CD8-positive, alpha-beta T cell (primary cell): ENCODE measurements at places on chromosomes 13 and 19. TPM values are rescaled to one million over a fixed set of nuclear protein-coding genes. Genes with fewer than 3 reads are reported as not detected.

GRCh38 chr13:65112531-65112941 lies 2117.6 kb downstream of the PCDH9 start:
- DNase-seq = no peak

DNA sequence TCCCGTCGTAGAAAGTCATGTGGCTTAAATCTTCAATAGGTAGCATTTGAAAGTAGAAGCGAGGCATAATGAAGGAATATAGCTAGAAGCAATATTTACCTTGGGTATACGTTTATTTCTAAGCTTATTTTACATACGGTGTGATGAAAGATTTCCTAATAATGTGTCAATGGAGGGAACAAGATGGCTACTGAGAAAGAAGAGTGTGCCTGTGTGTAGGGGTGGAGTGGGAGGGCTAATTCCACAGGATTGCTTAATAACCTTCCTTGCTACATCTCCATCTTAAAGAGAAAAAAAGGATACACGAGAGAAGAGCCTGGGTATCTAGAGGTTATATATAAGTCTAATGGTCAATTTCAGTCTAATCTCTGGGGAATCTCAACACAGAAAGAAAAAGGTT lies 2.0 kb downstream of the SPART start:
- no peak for DNase-seq

GRCh38 chr19:46241626-46242025 lies 12.1 kb downstream of the IGFL1 start:
- no peak for DNase-seq

- no peak for DNase-seq
These were observed 61.9 kb upstream of the DOCK9 start for GRCh38 chr13:99039718-99040280.

GRCh38 chr19:2170219-2170618 lies 6.5 kb downstream of the DOT1L start:
- DNase-seq = no peak

DNA sequence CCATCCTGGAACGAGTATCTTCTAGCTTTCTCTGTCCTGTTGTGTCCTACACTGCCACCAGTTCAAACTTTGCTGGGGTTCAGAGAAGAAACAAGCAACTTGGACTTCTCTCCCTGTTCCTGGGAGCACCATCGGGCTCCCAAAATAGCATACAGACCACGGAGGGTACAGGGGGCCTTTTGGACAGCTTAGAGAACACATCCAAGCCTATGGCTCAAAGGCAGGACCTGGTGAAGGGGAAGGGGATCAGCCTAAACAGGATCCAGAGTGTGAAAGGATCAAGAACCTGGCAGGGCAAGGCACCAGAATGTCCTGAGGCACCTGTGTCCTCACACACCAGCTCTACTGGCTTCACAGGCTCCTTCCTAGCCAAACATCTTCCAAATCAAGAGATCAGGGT lies 1336.5 kb downstream of the UQCRFS1 start:
- DNase-seq = no peak

DNA sequence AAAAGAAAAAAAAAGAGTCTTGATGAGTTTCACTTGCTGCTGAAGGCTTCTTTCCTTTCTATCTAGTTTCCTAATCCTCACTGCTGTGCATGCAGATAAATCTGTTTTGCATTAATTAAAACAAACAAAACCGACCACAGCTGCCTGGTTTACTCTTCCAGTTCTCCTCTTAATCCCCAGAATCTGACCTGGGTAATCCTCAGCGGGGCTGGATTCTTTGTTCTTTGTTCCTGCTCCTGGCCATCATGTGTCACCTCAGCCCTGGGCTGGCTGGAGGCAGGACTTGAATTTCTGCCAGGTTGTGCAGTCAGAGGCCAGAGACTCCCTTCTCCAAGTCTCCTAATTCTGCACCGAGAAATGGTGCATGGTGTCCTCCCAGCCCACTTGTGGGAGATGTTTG lies 52.2 kb upstream of the CYP4F8 start:
- DNase-seq = no peak

GRCh38 chr13:57314897-57315520 lies 148.0 kb downstream of the PRR20E start:
- DNase-seq = no peak

GRCh38 chr13:79062291-79062690 lies 343.8 kb downstream of the RBM26 start:
- no peak for DNase-seq

- DNase-seq = no peak
These were observed 1.1 kb downstream of the GALP start for GRCh38 chr19:56176881-56177280.

GRCh38 chr13:53276265-53276664 lies 247.7 kb downstream of the OLFM4 start:
- DNase-seq = no peak

DNA sequence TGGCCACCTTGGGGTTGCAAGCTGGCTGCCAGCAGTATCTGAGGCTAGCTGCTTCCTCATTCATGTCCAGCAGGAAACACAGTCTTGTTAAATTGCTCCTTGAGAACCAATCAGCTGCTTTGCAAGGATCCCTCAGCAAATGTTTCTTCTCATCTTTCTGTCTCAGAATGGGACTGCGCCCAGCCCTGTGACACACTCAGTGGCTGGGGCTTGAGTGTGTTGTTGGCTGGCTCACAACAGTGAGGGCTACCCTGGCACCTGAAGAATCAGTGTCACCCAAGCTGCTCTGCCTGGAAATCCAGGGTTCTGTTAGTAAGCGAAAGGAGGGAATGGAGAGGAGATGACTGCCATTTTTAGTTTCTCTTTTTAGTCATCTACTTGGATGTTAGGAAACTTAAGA lies 317.2 kb downstream of the DCT start:
- DNase-seq = no peak

DNA sequence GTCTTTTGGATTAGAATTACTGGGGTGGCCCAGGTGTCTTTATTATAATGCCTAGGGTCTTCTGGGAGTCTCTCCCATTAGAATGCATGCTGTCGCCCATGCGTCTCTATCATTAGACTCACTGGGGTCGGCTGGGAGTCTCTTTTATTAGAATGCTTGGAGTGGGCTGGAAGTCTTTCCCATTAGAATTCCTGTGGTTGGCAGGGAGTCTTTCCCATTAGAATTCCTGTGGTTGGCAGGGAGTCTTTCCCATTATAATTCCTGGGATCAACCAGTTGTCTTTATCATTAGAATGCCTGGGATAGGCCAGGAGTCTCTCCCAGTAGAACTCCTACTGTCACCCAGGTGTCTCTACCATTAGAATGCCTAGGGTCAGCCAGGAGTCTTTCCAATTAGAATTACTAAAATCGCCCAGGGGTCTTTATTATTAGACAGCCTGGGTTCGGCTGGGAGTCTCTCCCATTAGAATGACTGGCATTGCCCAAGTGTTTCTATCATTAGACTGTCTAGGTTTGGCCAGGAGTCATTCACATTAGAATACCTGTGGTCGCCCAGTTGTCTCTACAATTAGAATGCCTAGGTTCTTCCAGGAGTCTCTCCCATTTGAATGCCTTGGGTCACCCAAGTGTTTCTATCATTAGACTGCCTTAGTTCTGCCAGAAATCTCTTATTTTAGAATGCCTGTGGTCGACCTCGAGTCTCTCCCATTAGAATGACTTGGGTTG lies 1558.5 kb downstream of the UQCRFS1 start:
- no peak for DNase-seq

DNA sequence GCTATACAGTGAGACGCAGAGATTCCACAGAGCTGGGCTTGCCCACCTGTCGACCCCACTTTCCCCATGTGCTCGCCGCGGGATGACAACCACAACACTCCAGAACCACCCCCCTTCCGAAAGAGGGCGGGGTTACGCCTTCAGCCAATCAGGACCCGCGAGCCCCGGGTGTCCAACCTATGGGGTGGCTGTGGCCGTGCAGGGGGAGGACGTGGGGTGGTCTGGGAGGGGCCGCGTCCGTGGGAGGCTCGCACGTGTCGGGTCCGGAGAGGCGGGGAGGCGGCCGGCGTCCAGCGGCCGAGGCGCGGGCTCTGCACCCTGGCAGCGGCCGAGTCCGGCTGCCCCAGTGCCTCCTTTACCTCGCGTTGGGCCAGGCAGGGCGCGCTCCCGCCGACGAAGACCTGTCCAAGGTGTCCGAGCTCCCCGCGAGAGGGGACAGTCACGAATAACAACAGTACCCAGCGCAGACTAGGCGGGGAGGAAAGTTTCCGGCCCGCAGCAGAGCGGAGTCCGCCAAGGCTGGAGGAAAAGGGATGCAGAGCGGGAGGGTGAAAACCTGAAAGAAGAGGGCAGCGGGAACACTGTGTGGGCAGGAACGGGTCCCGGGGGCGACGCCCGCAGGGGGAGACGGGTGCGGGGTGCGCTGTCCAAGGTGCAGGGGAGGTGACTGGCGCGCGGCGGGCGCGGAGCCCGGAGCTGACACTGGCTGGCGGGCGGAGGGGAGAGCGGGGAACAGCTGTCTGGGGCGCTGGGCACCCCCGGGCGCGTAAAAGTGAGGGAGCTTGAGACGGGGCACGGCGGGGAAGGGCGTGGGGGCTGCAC lies 911 bp downstream of the ENOX1 start:
- no peak for DNase-seq

DNA sequence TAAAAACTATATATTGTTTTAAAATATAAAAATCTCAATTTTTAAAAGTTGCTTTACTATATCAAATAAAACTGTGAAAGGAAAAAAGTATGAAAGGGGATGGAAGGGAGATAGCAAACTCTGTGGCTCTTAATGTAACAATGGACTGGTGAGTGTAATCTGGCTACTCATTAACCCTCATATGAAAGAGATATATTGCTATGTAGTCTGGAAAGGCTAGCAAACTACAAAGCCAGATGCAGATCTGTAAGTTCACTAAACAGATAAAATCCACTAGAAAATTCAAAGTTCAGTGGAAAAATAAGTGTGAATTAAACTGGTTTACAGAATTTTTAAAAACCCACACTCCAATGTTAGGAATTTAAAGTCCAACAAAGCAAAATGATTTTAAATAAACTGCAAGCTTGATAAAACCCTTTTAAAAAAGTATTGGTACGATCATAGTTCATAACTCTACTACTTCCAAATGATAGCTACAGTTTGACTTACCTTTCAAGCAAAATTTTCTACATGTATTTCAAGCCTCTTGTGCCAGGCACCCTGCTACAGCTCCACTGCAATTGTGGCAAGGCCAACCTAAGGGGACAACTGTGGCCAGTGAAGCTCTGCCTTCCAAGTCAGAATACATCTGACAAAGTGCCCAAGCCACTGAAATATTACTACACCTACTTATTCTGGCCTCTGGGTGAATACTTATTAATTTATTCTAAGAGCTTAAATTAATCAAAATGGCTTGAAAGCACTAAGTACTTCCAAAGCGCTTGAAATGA lies 647 bp upstream of the ELF1 start:
- DNase-seq = no peak

DNA sequence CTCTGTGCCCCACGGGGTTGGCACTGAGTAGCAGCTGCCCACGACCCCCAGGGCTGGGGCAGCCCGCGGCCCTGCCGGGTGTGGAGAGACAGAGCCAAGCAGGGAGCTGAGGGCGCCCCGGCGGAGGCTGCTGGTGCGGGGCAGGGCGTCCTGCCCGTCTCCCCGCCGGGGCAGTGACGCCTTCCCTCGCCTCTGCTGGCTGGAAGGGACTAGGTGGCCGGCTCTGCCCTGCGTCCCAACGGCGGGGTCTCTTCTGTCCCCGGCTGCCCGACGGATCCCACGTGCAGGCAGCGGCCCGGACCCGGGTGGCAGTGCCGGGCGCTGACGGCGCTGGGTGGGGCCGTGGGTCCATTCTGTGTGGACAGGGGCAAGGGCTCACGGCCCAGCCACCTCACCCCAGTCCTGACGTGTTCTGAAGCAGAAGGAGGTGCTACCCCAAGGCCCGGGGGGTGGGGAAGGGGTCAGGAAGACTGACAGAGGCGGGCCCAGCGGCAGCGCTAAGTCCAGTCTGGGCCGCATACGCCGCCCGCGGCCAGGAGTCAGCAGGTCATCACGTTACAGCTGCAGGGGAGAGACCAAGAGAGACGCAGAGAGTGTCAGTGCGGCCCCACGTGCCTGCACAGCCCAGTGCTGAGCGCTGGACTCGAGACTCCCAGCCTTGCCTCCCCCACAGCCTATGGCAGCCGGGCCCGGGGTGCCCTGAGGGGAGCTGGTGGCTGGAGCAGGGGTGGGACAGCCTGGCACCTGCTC lies 15.1 kb upstream of the PLPP2 start:
- DNase-seq = no peak

- DNase-seq = no peak
These were observed 24.6 kb upstream of the CCDC124 start for GRCh38 chr19:17908244-17908643.

GRCh38 chr19:7492558-7492957 lies 3.7 kb upstream of the PEX11G start:
- no peak for DNase-seq

- DNase-seq = no peak
These were observed 10.5 kb upstream of the TDRD12 start for GRCh38 chr19:32709032-32709431.

DNA sequence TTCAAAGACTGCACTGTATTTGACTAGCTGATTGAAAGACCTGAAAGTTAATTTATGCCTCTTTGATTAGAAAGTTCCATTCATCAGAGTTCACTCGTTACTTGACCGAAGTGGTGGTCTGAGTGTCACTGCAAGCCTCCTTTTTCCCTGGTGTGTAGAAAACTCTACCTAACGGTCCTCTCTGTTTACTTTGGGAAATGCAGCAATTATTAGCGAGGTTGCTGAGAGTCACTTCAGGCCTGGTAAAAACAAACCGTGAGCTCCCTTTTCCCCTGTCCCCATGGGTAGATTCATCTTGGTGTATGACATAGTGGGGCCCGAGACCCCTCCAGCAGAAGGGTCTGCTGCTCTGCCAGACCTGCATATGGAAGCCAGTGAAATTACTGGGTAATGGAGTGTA lies 126.8 kb upstream of the RNF113B start:
- no peak for DNase-seq

DNA sequence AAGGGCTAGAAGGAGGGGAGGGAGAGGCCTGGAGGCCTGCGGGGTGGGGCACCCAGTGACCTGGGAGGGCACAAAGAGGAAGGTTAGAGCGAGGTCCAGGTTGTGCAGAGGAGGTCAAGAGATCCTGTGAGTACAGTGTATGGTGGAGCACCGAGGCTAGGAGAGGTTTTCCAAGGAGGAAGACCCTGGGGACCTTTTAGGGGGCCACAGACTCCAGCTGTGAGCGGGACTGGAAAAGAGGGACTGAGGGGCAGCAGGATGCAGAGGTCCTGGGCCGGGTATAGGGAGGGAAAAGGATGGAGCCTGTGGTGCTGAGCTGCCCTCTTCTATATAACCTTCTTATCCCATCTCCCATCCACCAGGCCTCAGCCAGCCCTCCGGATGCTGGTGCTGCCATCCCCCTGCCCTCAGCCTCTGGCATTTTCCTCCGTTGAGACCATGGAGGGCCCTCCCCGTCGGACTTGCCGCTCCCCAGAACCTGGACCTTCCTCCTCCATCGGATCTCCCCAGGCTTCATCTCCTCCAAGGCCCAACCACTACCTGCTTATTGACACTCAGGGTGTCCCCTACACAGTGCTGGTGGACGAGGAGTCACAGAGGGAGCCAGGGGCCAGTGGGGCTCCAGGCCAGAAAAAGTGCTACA lies 863 bp downstream of the ZNF581 start:
- no peak for DNase-seq

The MBD3L3 gene
- not detected for total RNA-seq

The CLC gene
- not detected for total RNA-seq

The TMEM145 gene
- total RNA-seq = not detected

The CYP2B6 gene
- not detected for total RNA-seq

The UBA52 gene
- 2,193 TPM for total RNA-seq

The ATP4A gene
- not detected for total RNA-seq

The RTBDN gene
- total RNA-seq = not detected

The HNRNPM gene
- 278 TPM for total RNA-seq

The ZNF221 gene
- 0.24 TPM for total RNA-seq

The CALR3 gene
- total RNA-seq = not detected

The CEACAM7 gene
- not detected for total RNA-seq

The TTC9B gene
- not detected for total RNA-seq
